ENCODE measurements at places on chromosomes 5 and 9.

- no peak for DNase-seq
Observed at GRCh38 chr9:92488681-92489550, 6.6 kb upstream of the ASPN start.

- no peak for DNase-seq
Observed at GRCh38 chr5:78916044-78916443, 69.1 kb downstream of the ARSB start.

DNA sequence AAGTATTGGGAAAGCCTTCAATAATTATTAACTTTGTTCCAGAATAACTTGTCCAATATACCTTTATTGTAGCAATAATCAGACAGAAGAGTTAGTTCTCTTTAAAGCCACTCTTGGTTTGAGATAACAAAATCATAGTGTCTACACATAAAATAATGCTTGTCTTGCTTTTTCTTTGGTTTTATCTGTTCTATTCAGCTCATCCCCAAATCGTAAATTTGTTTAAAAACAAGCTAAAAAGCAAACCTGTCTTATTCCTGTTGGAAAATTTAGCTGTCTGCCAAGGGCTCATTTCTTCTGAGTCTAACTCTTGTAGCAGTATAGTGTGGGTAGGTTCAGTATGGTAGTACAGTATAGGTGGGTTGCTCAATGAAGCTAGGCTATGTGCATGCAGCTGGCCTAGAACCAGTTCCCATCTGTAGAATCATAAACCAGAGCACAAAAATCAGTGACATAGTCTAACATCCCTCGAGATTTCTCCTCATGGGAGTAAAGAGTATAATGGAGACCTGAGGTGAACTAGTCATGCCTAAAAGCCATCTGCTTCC lies 17.9 kb upstream of the APBA1 start:
- no peak for DNase-seq

DNA sequence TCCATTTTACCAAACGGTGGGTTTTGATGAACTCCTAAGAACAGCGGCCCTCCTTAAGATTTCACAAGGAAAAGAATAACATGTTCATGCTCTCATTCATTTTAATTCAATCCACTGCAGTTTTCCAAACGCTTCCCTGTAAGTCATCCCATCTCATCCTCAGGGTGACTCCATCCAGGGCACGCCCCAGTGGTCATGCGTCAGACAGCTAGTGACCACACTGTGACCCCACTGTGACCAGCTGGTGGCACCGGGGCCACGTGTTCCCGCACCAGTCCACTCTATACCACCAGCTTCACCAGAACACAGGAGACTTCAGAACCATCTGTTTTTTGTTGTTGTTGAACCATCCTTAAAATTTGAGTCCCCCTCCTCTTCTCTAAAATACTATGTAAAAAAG lies 14.3 kb downstream of the ATPSCKMT start:
- no peak for DNase-seq

DNA sequence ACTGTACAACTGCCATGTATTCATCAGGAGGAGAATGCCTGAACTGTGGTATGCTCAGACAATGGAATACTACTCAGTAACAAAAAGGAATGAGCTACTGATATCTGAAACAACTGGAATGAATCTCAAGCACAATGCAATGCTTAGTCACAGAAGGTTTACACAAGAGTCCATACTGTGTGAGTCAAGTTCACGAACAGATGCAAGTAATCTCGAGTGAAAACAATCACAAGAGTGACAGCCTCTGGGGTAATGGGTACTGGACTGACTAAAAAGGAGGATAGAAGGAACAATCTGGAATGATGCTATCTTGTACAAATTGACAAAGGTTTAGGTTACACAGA lies 19.5 kb upstream of the GOLGA1 start:
- no peak for DNase-seq

DNA sequence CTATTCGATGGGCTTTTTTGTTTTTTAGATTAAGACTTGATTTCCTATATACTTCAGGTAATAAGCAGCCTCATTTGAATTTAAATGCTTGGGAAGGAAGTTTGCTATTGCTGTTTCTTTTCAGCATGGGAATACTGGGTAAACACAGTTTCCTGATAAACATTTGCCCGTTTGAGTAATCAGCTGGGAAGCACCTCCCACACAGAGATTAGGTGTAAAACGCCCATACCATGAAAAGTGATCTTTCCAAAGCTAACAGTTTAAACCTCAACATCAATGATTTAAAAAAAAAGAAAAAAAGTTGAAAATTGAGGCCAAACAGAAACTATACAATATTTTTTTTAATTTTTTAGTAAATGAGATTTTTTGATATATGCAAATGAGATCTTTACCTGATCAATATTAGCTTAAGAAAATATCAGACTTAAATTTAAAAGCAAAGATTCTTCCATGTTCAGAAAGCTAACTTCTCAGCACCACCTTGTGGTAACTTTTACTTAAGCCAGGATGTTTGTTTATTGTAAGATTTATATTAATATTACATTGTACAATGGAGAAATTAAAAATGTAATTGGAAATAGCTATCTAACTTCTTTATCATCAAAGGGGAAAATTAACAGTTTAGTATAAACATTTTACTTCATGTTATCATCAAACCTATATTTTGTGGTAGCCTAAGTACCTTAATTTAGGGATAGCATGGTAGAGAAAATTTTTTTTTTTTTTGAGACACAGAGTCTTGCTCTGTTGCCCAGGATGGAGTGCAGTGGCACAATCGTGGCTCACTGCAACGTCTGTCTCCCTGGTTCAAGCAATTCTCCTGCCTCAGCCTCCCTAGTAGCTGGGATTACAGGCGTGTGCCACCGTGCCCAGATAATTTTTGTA lies 39.8 kb downstream of the F2RL2 start:
- no peak for DNase-seq

DNA sequence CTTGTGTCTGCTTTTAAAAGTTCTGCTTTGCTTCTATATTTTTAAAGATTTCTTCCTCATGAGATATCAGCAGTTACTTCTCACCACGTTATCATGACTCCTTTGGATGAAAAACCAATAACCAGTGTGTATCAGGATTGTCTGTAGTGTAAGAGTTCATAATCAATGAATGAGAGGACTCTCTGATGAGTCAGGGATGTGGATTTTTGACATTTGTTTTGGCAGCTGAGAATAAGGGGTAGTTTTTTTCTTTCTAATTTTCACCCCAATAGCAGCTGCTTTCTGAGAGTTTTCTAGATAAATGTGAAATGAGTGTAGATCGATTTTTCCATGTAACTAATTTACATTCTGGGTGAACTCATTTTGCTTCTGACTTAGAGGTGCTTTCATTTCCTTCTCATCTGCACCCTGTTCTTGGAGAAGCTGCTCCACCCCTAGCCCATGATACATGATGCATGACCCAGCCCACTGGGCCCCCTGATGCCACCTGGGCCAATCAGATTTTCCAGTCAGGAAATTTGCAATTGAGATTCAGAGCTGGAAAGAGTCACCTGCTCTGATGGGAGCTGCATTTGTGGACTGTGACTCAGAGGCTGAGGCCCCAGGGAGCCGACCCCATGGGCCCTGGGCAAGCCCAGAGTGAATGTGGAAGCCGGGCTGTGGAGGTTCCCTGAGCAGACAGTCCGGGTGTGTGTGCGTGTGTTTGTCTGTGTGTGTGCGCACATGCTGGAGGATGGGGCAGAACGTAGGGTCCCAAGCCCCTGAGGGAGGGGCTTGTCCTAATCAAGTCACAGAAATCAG lies 159.3 kb downstream of the RGS3 start:
- DNase-seq = no peak

DNA sequence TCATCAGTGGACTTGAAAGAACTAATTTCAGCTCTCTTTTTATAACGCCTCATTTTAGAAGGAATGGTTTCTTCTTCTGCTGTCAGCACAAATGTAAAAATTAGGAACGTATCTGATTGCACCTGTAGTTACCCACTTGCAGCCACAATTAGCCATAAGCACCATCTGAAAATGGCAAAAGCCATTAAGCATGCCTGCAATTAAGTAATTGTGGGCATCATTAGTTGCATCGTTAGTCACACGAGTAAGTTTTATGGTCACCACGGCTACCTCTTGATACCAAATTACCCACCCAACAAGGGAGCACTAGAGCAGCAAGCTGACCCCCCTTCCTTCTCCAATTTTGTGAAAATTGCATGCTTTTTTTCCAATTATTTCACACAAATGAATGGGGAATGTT lies 25.8 kb upstream of the SLC44A1 start:
- DNase-seq = no peak

DNA sequence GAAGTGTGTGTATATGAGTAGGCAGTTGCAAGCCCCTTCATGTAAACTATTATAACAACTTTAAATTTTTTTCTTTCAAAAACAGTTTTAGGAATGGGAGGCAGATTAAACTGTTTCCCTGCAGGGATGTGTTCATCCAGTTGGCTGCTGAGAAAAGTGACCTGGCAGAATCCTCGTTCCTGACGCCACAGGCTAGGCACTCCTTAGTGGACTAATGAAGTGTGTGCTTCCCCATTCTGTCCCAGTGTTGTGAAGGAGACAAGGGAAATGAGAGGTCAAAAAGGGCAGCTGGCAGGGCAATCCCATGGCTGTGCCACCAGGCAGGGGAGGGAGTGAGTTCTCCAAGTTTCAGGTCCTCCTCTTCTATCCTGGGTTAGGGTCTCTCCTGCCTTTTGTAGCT lies 59.8 kb downstream of the FOXD1 start:
- DNase-seq = no peak

- no peak for DNase-seq
Observed at GRCh38 chr9:2700909-2701550, 16.3 kb upstream of the KCNV2 start.

GRCh38 chr5:125109816-125110215 lies 363.4 kb upstream of the ZNF608 start:
- DNase-seq = no peak

GRCh38 chr9:111481885-111482636 lies 2.1 kb downstream of the ECPAS start:
- peak; percentile 30 for DNase-seq

GRCh38 chr5:176133877-176134276 lies 104.3 kb upstream of the SIMC1 start:
- no peak for DNase-seq

DNA sequence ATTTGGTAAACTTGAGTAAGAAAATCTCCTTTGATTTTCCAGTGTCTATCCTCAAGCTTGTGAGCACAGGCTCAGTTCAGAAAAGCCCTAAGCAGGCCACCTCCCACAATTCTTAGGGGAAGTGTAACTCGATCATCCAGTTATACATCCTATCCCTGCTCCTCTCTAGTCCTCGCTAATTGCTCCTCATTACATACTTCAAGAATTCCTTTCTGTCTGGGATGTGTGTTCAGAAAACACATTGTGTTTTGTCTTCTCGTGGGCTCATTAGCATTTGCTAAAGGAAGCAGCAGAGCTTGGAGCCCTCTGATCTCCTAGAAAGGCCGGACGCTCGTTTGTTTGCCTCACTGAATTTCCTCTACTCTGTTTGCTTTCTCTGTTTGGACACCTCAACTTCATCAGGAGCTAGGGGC lies 268.2 kb upstream of the RFX3 start:
- no peak for DNase-seq

- DNase-seq = no peak
Observed at GRCh38 chr9:105281926-105282325, 37.5 kb downstream of the SLC44A1 start.

GRCh38 chr5:157944077-157944633 lies 85.2 kb upstream of the CLINT1 start:
- DNase-seq = no peak

- DNase-seq = no peak
Observed at GRCh38 chr5:172428224-172429166, 25.8 kb downstream of the SH3PXD2B start.

DNA sequence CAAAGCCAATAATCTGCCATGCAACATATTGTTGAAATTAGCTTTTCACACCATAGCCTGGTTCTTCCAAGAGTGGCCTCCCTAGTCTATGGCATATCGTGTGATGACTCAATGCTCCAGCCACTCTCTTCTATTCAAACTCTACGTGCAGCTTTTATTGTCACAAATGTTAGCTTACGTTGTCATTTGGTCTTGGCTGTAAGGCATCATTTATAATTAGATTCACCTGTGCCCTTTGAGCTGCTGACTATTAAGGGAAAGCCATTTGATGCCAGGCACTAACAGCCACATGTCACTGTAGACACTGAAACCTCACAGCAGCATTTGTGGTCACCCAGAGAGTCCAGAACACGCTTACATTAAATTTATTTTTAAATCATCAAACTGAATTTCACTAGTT lies 66.8 kb downstream of the APBA1 start:
- no peak for DNase-seq

DNA sequence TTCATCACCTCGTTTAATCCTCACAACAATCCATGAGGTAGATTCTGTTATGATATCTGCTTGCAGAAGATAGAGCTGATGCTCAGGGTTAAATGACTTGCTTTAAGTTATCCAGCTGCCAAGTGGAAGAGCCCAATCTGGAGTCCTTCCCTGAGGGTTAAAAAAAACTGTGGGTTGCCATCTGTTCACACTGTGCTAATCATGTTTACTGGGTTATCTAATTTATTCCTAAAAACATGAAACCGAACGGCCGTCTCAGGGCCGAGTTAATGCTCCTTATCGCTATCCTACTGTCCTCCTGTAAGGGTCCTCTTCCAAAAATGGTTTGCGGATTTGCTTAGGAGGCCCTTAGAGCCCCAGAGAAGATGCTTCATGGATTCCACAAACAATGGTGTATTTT lies 153.3 kb downstream of the YIPF5 start:
- DNase-seq = no peak

DNA sequence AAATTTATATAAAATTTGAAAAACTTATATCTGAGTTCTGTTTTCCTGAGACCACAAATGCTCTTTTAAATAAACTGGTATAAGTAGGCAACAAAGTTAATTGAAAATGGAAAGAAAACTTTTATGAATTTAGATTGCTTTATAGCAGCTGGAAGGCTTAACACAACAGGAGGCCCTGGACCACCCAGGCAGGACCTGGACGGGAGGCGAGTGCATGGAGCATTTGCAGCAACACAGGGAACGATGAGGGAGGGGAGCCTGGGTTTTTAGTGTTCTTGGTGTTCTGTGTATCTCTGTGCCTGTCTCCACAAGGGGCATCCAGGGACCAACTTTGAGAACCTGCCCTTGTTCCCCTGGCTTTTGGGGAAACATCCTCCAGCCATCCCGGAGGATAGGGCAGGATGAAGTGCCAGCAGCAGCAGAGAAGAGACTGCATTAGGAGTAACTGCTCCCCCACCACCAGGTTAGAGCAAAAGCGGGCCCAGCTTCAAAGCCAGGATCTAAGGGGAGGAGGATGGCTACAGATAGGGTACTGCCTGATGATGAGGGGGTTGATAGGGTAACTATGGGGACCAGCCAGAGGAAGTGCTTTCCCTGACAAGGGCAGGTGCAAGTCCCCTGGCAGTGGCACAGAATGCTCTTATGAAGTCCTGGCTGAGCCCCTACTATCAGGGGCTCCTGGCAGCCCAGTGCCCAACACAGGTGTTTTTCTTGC lies 6.7 kb upstream of the SPATA31E1 start:
- no peak for DNase-seq

GRCh38 chr9:114156657-114157421 lies 1.5 kb downstream of the COL27A1 start:
- no peak for DNase-seq

DNA sequence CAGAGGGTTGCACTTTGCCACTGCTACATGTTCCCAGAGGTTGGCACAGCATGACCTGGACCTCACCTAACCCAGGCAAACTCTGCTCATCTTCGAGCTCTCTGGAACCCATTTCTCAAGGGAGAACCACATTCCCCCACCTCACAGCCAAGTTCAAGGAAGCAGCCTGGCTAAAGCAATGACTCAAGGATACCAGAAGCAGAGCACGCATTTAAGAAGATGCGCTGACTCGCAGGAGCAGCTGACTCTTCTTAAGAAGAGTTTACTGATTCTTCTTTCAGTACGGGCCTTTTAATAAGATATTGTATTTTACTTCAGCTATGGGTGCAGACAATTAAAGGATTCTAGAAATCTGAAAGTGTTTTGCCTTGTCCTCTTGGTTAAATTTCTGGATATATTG lies 4.1 kb upstream of the SEMA5A start:
- DNase-seq = no peak
